ENCODE measurements at places on chromosomes 12 and 14. TPM values are rescaled to one million over a fixed set of nuclear protein-coding genes. Genes with fewer than 3 reads are reported as not detected.

GRCh38 chr12:27968972-27969623, 3.4 kb downstream of the PTHLH start:
- H3K4me3 ChIP-seq = peak overlapping the region; percentile 54
- H3K27ac ChIP-seq = no peak overlapping the region
- no peaks in the 10 kb centered on the region for H3K36me3 ChIP-seq
- peak; percentile 8 for DNase-seq
- peaks cover 77% of the 10 kb centered on the region for H3K27me3 ChIP-seq

- DNase-seq = no peak
- H3K27me3 ChIP-seq = no peaks in the 10 kb centered on the region
These were observed 9.6 kb downstream of the TMBIM6 start for GRCh38 chr12:49750996-49751393.

- peaks cover 45% of the 10 kb centered on the region for H3K4me1 ChIP-seq
- no peak for DNase-seq
- H3K4me3 ChIP-seq = no peak overlapping the region
- H3K27ac ChIP-seq = no peak overlapping the region
- peaks cover 15% of the 10 kb centered on the region for H3K36me3 ChIP-seq
These were observed 67.1 kb upstream of the SRSF5 start for GRCh38 chr14:69699748-69700303.

DNA sequence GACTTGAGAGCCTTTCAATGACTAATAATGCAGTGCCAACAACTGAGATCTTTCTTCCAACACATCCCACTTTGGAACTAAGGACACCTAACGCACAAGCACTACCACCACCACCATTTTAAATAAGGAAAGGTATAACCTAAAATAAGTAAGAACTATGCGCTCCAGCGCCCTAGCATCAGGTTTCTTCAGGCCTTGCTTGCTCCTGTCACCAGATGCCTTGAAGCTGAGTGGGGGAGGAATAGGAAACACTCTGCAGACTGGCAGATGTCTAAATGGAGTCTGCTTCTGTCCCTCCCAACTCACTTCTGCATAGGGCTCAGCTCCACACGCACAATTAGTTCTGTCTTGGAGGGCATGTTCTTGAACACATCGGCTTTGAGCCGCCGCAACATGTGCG, 15.1 kb downstream of the CHD4 start:
- no peak overlapping the region for H3K27ac ChIP-seq
- H3K4me3 ChIP-seq = no peak overlapping the region
- peaks cover 100% of the 10 kb centered on the region for H3K36me3 ChIP-seq
- DNase-seq = no peak
- H3K27me3 ChIP-seq = no peaks in the 10 kb centered on the region

Gene FIGNL2
- 0.28 TPM for total RNA-seq

DNA sequence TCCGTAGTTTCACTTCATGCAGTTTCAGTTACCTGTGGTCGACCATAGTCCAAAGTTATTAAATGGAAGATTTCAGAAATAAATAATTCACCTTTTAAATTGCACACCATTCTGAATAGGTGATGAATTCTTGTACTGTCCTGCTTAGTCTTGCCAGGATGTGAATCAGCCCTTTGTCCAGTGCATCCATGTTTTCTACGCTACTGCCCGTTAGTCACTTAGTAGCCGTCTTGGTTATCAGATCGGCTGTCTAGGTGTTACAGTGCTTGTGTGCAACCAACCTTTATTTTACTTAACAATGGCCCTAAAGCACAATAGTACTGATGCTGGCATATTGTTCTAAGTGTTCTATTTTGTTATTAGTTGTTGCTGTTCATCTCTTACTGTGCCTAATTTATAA, 146.7 kb downstream of the ACSS3 start:
- H3K27ac ChIP-seq = no peak overlapping the region
- no peaks in the 10 kb centered on the region for H3K27me3 ChIP-seq
- H3K4me3 ChIP-seq = no peak overlapping the region
- no peaks in the 10 kb centered on the region for H3K4me1 ChIP-seq
- H3K36me3 ChIP-seq = no peaks in the 10 kb centered on the region

GRCh38 chr14:94392510-94392935, 4.1 kb upstream of the SERPINA1 start:
- H3K27me3 ChIP-seq = no peaks in the 10 kb centered on the region
- no peak overlapping the region for H3K4me3 ChIP-seq
- no peak for DNase-seq
- no peaks in the 10 kb centered on the region for H3K4me1 ChIP-seq

GRCh38 chr14:67725171-67725570, 23.5 kb downstream of the RDH12 start:
- H3K27ac ChIP-seq = no peak overlapping the region
- no peak overlapping the region for H3K4me3 ChIP-seq
- no peaks in the 10 kb centered on the region for H3K27me3 ChIP-seq

DNA sequence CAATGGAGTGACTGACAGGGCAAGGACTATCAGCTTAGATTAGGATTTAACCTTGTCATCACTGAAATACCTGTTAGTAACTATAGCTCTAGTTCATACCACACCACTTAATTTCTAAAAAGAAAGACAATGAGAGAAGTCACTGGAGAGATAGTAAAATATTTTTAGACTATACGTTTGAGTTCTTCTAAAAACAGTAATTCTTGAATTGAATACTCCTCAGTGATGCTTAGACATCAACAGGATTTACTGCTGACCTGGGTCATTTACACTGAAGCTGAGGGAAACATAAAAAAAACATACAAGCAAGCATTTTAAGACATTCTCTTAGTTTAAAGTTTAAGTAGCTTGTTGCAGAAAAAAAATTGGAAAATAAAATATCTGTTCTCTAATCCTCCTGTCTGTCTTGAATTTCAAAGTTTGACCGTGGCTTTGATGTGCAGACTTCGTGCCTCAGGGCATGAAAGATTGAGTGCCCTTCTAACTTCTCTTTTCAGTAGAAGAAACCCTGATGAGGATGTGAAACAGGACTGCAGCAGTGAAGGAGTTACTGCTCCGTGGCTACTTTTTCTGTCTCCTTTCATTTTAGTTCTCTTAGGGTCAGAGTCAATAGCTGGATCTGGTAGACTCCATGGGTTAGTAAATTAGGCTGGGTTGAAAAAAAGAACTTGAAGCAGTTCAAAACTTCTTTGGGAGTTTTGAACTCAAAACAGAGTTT, 172.2 kb downstream of the PTPRO start:
- H3K36me3 ChIP-seq = no peaks in the 10 kb centered on the region
- no peak for DNase-seq
- no peak overlapping the region for H3K4me3 ChIP-seq
- H3K27me3 ChIP-seq = no peaks in the 10 kb centered on the region

DNA sequence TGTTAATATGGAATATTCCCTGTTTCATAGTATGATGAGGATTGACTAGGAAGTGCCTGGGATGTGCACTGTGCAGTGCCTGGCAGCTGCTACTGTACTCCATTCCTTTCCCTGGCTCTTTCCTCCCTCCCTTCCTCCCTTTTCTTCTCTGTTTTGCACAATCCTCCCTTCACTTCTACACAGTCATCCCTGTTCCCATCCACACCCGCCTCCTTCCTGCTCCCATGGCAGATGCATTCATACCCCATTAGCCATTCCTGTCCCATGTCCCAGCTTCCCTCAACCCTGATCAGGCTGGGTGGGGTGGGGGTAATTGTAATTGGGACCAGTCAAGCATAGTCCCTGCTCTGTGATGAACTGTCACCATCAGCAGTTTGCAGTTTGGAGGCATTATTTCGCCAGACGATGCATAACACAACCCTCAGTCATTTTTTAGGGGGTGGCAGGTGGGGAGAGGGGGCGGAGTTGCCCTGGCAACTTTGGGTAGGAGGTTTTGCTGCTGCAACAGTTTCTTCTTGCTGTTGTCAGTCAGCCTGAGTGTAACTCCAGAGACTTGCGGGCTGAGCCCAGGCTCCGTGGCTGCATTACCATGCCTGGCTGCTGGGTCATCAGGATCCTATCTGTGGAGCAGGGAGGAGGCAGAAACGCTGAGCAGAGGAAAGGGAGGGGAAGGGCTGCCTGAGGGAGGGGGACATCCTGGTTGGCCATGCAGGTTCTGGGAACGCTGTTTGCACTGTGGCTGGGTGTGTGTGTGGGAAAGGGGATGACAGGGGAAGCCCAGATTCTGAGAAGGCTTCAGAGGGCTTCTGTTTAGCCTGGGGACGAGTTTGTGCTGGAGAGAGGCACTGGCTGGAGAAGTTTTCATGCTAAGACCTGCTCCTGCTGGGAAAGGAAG, 4.1 kb upstream of the KRT84 start:
- no peaks in the 10 kb centered on the region for H3K27me3 ChIP-seq
- H3K36me3 ChIP-seq = no peaks in the 10 kb centered on the region
- no peak overlapping the region for H3K27ac ChIP-seq
- H3K4me1 ChIP-seq = no peaks in the 10 kb centered on the region
- H3K4me3 ChIP-seq = no peak overlapping the region
- DNase-seq = no peak

- no peak for DNase-seq
- H3K4me3 ChIP-seq = no peak overlapping the region
- no peaks in the 10 kb centered on the region for H3K36me3 ChIP-seq
These were observed 3.0 kb upstream of the GARIN2 start for GRCh38 chr14:67186172-67186768.

Gene ARHGAP9
- 11.4 TPM for total RNA-seq

Gene PAH
- not detected for total RNA-seq

GRCh38 chr12:64412459-64412858, 8.3 kb downstream of the XPOT start:
- no peak overlapping the region for H3K27ac ChIP-seq
- H3K4me1 ChIP-seq = no peaks in the 10 kb centered on the region
- H3K36me3 ChIP-seq = peaks cover 83% of the 10 kb centered on the region
- H3K27me3 ChIP-seq = no peaks in the 10 kb centered on the region
- no peak overlapping the region for H3K4me3 ChIP-seq
- DNase-seq = no peak

DNA sequence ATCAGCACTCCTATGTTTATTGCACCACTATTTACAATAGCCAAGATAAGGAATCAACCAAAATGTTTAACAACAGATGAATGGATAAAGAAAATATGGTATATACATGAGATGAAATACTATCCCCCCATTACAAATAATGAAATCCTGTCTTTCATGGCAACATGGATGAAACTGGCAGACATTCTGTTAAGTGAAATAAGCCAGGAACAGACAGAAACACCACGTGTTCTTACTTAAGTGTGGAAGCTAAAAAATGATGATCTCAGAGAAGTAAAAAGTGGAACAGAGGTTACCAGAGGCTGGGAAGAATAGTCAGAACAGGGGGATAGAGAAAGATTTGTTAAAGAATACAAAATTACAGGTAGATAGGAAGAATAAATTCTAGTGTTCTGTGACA, 113.7 kb upstream of the MDM1 start:
- DNase-seq = no peak
- H3K36me3 ChIP-seq = no peaks in the 10 kb centered on the region
- no peaks in the 10 kb centered on the region for H3K27me3 ChIP-seq
- H3K27ac ChIP-seq = no peak overlapping the region

Data from heart right ventricle (tissue), 16 donors.